ENCODE measurements at places on chromosomes 2 and 18. TPM values are rescaled to one million over a fixed set of nuclear protein-coding genes. Genes with fewer than 3 reads are reported as not detected.

The PROKR1 gene
- total RNA-seq, result not detected

The TDRD15 gene
- not detected for total RNA-seq

The UGT1A5 gene
- total RNA-seq, result not detected

The SRD5A2 gene
- total RNA-seq, result not detected

- no peak for DNase-seq
Observed at GRCh38 chr2:134367213-134367612, 113.3 kb downstream of the MGAT5 start.

- DNase-seq, result no peak
Observed at GRCh38 chr2:172712251-172712650, 23.4 kb upstream of the RAPGEF4 start.
